ENCODE measurements at places on chromosomes 7 and 10.
A peak's percentile ranks its signal among the peaks of the same experiment; 100 is the strongest.

GRCh38 chr7:73703757-73704639 lies 15.5 kb downstream of the STX1A start:
- DNase-seq, result no peak

DNA sequence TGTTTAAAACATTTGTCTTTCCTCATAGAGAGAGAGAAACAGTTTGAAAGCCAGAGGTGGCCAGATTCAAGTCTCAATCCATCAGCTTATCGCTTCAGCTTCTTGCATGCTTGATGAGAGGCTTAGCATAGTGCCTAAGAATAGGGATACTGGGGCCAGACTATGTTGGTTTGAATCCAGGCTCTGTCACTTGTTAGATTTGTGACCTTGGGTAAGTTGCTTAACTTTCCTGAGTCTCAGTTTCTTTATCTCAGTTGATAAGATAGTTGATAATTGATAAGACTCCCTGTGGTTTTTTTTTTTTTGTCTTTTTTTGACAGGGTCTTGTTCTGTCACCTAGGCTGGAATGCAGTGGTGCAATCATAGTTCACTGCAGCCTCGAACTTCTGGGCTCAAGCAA lies 12.1 kb upstream of the CDK6 start:
- no peak for DNase-seq

DNA sequence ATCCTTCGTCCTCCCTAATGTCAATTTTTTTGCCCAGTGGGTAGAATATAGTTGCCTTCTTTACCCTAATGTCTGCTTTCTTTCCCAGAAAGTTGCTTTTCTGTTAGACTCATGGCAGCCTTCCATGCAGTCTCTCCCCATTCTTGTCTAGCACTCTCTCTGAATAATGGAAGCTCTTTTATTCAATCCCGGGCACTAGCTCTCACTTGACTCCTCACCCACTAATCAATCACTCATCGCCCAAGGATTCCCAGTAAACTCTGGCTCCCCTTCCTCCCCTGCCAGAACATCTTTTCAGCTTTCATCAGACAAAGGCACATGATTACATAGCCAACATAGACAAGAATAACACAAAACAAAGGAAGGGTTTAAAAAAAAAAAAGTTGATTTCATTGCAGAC lies 100.2 kb upstream of the RELN start:
- DNase-seq, result no peak

GRCh38 chr7:30528779-30529178 lies 24.1 kb upstream of the GGCT start:
- no peak for DNase-seq

DNA sequence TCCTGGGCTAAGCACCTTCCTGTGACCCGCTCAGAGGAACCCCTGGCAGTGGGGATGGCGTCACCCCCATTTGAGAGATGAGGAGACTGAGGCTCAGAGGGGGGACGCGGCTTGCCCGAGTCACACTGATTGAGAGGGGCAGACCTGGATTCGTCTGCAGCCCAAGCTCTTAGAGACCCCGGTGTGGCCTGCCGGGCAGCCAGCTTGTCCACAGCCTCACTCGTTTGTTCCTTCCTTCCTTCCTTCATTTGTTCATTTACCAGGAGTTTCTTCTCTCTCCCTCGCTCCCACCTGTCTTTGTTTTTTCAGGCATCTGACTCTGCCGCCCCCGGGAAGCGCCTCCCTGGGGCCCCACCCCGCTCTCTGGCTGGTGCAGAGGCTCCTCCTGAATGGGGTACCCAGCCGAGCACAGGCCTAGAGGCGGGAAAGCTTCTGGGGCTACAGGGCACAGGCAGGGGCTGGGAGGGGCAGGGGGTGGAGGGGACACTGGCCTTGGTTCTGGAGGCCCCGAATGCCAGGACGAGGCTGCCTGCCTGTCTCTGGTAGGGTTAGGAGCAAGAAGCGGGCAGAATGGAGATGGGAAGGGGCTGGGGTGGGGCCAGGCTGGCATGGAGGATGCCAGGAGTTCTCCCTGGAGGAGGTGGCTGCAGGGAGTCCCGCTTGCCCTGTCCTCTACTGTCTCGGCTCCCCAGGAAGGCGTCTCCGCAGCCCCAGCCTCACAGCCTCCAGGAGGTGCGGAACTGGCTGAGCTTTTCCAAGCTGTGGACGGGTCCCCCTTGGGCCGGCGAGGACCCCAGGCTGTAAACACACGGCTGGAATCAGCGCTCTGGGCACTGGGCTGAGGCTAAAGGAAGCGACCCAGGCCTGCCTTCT lies 91.6 kb downstream of the UNCX start:
- no peak for DNase-seq

DNA sequence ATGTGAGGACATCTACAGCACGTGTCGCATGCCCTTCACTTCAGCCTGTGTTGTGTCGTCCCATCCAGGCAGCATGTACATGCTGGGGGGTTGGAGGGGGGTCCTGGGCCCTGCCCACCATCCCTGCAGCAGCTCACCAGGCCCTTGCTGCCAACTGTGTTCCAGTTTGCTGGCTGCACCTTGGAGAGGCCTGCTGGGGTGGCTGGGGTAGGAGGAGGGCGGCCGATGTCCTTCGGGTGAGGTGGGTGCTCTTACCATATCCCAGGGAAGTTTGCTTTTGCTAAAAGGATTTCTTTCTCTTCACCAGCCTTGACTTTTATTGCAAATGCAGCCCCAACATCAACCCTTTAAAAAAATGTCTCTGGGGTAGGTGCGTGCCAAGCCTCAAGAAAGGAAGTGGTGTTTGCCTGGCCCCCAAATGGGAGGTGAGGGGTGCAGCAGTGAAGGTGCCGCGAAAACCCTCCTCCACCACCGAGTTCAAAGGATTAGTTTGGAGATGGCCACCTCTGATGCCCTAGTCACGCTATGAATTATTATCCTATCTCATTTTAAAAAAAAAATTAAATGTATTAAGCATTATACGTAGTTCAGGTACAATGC lies 165.8 kb upstream of the KLF6 start:
- DNase-seq, result no peak

DNA sequence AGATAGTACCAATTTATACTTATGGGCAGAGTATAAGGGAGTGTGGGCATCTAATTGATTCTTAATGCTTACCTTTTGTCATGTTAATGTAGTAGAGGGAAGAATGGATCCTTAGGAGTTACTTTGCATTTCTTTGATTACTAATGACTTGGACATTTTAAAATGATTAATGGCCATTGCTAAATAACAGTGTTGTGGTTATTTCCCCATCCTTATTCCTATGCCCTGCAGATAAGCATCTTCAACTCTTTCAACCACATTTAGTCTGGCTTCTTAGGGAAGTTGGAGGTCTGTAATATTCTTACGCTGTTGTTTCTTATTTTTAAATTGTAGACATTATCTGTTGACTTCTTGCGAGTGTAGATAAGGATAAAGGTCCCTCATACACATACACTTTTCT lies 37.2 kb downstream of the KAT6B start:
- no peak for DNase-seq

GRCh38 chr10:104406715-104407650 lies 53.4 kb downstream of the CFAP58 start:
- DNase-seq, result no peak

DNA sequence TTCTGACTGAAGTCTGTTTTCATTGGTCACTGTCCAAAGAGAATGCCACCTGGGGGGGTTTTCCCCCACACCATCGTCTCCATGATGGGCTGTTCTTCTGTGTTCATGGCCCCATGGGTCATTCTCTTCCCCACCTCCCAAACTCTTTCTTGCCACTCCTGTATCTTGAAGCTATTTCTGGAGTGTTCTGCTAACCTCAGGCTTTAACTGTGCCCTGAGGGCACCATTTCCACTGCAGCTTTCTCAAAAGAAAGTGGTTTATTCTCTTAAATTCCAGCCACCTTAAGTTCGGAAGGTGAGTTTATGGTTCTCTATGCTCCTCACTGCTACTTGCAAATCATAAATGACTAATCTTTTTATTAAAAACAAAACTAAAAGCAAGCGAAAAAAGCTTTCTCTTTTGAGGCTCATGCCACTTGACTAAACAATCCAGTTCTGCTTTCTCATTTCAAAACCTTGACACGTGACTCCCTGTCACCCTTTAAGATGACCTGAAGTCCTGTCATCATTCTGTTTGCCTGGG lies 7.4 kb upstream of the APBB1IP start:
- peak; percentile 56 for DNase-seq

DNA sequence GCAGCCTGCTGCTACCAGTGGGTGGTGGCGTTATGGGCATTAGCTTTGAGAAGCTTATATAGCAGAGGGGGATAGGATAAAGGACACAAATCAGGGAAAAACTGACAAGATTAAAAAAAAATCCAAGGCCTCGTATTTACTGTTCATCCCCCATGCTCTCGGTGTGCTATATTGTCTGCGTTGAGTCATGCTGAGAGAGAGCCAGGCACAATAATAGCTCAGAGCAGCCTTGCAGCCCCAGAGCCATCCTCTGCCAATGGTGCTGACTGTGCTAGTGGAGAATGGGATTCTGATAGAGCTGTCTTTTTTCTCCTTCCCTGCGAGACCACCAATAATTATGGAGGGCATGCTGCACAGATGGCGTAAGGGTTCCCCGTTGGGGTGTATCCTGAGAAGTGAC lies 51.7 kb upstream of the FZD1 start:
- DNase-seq, result no peak

- no peak for DNase-seq
Observed at GRCh38 chr10:114234132-114234531, 4.9 kb upstream of the VWA2 start.

DNA sequence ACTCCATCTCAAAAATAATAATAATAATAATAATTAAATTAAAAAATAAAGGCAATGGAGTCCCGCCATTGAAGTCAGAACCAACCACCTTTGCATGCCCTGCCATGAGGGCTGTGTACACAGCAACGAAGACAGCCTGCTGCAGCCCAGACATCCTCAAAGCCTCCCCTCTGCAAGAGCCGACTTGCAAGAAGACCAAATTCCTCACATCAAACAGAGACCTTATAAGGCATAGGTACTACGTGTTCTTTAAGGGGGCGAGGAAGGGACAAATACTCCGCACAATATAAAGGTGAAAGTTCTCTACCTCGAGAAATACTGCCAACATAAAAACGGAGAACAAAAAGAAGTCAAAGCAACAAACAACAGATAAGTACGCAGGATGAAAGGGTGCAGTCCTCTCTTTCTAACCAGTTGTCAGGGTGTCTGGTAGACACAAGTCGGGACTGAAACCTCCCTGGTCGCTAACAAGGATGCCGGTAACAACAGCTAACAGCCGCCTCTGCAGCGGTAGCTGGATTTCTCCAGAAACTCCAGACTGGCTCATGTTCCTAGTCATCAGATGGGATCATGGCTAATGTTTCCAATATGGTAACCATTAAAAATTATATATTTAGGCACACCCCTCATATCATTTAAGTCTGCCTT lies 23.6 kb downstream of the FGFR2 start:
- no peak for DNase-seq

DNA sequence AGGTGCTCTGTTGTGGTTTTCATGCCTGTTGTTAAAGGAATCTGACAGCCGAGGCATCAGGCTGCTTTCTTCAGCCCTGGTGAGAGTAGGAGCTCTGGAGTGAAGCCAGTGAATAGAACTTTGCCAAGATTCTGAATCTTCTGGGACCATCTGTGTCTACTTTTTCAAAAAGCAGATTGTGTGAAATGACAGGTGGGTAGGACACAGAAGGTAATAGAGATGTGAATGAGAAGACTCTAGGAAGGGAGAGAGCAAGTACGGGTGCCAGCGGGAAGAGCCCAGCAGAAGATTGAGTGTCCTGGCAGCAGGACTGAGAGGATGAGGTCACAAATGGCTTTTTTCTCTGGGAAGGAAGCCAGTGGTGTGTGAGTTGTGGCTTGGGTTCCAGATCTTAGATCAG lies 429.2 kb downstream of the SDK1 start:
- no peak for DNase-seq

GRCh38 chr7:55069271-55069792 lies 50.5 kb downstream of the EGFR start:
- DNase-seq, result no peak

DNA sequence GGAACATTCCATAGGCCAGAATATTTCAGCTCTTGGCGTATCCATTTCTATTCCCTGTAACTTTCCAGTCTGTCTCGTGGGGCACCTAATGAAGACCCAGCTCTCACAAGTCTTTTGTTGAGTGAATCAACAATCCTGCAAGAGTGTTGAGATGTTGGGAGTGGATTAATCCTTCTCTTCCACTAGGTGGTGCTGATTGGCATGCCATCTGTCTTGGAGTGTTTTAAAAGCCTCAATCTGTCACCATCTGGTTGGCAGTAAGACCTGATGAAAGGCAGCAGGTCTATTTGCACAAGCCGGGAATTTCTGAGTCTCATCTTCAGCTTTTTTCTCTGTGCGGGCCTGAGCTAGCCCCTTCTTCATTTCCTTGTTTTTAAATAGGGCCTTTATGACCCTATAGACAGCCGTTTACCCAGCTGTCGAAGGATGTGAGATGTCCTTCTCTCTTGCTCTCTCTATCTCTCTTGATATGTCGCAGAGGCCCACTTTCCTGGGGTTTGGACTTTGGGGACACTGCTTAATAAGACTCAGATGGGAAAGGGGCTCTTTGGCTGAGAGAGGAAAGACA lies 180.5 kb downstream of the ZNF365 start:
- no peak for DNase-seq

- DNase-seq, result no peak
Observed at GRCh38 chr10:118586911-118587310, 8.5 kb downstream of the PRLHR start.

DNA sequence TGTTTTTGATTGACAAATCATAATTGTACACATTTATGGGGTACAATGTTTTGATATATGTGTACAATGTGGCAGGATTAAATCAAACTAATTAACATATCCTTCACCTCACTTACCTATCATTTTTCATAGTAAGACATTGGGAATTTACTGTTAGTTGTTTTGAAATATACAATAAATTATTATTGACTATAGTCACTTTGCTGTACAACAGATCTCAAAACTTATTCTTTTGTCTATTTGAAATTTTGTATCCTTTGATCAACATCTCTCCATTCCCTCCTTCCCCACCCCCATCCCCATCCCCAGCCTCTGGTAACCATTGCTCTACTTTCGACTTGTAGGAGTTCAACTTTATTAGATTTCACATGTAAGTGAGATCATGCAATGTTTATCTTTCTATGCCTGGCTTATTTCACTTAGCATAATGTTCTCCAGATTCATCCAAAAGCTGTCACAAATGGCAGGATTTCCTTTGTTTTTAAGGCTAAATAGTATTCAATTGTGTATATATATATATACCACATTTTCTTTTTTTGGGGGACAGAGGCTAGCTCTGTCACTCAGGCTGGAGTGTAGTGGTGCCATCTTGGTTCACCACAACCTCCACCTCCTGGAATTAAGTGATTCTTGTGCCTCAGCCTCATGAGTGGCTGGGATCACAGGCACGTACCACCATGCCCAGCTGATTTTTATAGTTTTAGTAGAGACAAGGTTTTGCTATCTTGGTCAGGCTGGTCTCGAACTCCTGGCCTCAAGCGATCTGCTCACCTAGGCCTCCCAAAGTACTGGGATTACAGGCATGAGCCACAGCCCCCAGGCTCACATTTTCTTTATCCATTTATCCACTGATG lies 23.3 kb upstream of the SLC26A5 start:
- DNase-seq, result no peak

GRCh38 chr7:99579281-99579955 lies 18.6 kb upstream of the TMEM225B start:
- no peak for DNase-seq

GRCh38 chr7:50584386-50584785 lies 19.2 kb upstream of the DDC start:
- DNase-seq, result no peak

Data from activated CD4-positive, alpha-beta T cell treated with anti-CD3 and anti-CD28 coated beads, Interleukin-2, amount 50 U/mL, for 24 hours (primary cell).